ENCODE measurements at places on chromosomes 6 and 20. TPM values are rescaled to one million over a fixed set of nuclear protein-coding genes. Genes with fewer than 3 reads are reported as not detected.

Gene IMPG1
- polyA plus RNA-seq: 3.3 TPM

Gene LY6G6F
- polyA plus RNA-seq: 0.21 TPM

Gene FOXF2
- polyA plus RNA-seq: 0.25 TPM

Gene HTR1E
- polyA plus RNA-seq: 0.51 TPM

Gene PGC
- polyA plus RNA-seq: not detected

Gene TENT5A
- 4.4 TPM for polyA plus RNA-seq

Gene CARMIL1
- polyA plus RNA-seq: 94.1 TPM

DNA sequence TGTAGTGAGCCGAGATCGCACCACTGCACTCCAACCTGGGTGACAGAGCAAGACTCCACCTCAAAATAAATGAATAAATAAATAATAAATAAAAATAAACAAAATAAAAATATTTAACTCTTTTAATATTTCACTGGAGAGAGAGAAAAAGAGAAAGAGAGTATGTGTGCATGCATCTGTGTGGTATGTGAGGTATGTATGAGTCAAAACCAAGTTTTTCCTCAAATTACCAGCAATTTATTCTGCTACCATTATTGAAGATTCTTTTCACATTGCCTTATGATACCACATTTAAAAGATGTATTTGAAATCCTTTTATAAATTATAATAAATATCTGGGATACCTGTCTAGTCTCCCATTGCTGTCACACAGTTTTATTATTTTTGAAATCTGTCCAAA lies 122.1 kb downstream of the CD164 start:
- no peak for DNase-seq

DNA sequence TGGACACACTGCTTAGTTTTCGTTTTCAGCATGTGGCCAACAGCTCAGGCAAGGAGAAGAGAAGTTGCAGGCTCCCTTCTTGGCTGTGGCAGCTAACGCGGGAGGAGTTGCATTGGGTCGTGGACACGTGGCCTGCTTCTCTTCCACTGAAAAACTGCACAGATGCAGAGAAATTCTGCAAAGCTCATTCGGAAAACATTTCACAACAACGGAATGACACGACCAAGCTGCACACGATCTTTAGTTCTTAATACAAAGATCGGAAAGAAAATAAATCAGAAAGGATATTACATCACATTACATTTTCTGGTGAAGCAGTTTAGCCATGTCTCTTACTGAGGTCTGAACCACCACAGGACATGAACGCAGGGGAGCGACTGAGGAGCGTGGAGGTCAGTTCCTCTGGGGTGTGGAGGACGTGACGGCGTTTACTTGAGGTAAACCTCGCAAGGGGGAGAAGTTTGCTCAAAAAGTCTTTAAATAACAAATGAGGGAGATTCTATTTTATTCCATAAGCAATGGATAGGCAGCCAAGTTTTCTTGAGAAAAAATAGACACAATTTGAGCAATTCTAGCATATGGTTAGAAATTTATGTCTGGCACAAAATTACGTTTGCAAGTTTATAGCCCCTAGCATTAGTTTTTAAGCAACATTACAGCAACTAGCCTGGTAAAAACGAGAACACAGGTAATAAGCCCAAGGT lies 178.3 kb downstream of the THBS2 start:
- no peak for DNase-seq

DNA sequence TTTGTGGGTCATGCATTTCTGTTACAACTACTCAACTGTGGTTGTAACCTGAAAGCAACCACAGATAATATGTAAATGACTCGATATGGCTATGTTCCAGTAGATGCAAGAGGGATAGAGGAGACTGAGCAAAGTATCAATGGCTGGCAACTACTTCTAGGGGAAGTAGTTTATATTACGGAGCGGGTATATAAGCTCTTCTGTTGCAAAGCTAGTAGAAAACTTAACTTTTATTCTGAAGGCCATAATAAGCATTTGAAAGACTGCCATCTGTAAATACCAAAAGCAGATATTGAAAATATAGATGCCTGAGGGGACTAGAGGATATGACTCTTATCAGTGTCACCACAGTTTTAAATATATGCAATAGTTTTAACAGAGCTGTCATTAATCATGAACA lies 655.3 kb downstream of the PHF3 start:
- DNase-seq: no peak

- DNase-seq: no peak
Observed at GRCh38 chr6:40877362-40877761, 161.7 kb downstream of the UNC5CL start.

DNA sequence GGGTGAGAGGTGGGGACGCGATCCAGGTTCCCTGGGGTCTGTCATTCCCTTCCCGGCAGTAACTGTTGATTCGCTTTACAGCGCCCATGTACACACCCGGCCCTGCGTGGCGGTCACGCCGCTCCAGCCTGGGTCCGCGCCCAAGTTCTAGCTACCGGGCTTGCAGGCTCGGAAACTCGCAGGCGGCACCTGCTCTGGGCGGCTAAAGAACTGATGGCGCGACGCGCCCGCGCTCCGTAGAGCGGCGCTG lies 1.4 kb upstream of the POU3F2 start:
- DNase-seq: no peak

DNA sequence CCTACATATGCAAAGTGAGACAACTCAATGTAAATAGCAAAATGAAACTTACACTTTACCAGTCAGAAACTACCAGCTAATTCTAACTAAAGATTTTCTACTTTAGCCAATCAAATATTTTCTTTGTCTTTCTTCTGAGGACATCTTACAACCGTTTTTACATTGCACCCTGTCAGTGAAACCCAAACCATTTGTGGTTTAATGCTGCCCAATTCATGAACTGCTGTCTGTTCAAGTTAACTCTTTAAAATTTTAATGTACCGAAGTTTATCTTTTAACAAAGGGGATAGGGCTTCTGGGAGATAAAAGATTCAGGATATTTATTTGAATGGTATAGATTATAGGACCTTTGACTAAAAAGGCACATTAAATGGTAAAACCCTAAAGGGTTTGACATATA lies 121.3 kb upstream of the HDDC2 start:
- no peak for DNase-seq

GRCh38 chr6:111238464-111239119 lies 151.3 kb downstream of the SLC16A10 start:
- DNase-seq: no peak

GRCh38 chr6:147653631-147654030 lies 145.1 kb downstream of the SAMD5 start:
- no peak for DNase-seq

DNA sequence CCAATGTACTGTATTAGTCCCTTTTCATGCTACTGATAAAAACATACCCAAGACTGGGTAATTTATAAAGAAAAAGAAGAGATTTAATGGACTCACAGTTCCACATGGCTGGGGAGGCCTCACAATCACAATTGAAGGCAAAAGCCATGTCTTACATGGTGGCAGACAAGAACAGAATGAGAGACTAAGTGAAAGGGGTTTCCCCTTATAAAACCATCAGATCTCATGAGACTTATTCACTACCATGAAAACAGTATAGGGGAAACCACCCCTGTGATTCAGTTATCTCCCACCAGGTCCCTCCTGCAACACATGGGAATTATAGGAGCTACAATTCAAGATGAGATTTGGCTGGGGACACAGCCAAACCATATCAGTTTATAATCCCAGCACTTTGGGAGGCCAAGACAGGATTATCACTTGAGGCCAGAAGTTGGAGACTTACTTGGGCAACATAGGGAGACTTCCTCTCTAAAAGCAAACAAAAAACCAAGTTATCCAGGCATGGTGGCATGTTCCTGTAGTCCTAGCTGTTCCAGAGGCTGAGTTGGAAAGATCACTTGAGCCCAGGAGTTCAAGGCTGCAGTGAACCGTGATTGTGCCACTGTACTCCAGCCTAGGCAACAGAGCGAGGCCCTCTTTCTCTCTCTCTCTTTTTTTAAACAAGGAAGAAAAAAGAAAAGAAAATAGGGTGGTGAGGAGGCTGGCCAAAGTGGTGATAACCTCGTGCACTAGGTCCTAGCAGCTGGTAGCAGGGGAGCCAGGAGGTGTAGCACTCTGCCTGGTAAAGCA lies 22.9 kb upstream of the DDR1 start:
- no peak for DNase-seq

- no peak for DNase-seq
Observed at GRCh38 chr6:98833307-98834059, 891 bp upstream of the POU3F2 start.

DNA sequence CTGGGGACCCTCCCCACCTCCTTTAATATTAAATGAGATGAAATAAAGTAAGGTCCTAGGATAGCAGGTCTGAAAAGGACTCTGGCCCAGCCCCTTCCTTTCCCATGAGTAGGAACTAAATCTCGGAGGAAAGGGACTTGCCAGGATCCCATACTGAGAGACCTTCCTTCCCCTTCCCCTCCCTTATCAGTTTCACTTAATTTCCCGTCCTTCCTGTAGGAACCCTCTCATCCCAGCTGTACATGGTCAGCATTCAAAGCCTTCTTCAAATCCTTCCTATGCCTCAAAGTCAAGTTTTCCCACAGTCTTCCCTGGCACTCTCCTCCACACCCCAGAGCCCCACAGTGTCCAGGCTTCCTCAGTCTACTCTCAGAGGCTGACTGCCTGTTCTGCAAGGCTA lies 71.3 kb upstream of the MYL9 start:
- DNase-seq: no peak

- no peak for DNase-seq
Observed at GRCh38 chr6:18388271-18388670, 1.1 kb downstream of the RNF144B start.

GRCh38 chr6:54716010-54716409 lies 130.6 kb upstream of the FAM83B start:
- DNase-seq: no peak

GRCh38 chr20:56465997-56466396 lies 2.4 kb upstream of the RTF2 start:
- DNase-seq: no peak

GRCh38 chr6:22622351-22622750 lies 53.0 kb downstream of the HDGFL1 start:
- DNase-seq: no peak

- DNase-seq: no peak
Observed at GRCh38 chr20:59004763-59005522, 2.1 kb downstream of the CTSZ start.

- DNase-seq: no peak
Observed at GRCh38 chr20:64168381-64169090, 4.3 kb downstream of the MYT1 start.

- DNase-seq: no peak
Observed at GRCh38 chr6:139752086-139752485, 377.6 kb upstream of the CITED2 start.
